Activated CD4-positive, alpha-beta T cell treated with anti-CD3 and anti-CD28 coated beads, Interleukin-2, amount 50 U/mL, for 48 hours (primary cell): ENCODE measurements at places on chromosomes 2 and 18.

- DNase-seq = no peak
Measured at GRCh38 chr2:194346193-194346592, 1310.8 kb upstream of the SLC39A10 start.

DNA sequence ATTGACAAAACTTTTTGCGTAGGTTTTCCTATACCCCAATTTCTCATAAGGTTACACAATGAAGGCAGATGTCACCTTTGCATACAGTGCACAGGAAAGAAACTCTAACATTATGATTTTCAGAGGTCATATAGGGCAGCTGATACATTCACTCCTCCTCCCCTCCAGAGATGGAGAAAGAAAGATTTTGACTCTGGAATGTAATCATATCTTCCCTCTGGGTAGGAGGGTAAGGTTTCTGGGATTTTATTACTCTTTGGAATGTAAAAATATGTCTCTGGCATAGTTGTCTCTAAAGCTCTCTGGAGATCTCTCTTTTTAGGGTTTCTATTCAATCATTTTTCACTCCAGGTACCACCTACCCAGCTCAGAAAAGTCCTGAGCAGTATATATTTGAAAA, 398.3 kb downstream of the GPD2 start:
- DNase-seq = no peak

DNA sequence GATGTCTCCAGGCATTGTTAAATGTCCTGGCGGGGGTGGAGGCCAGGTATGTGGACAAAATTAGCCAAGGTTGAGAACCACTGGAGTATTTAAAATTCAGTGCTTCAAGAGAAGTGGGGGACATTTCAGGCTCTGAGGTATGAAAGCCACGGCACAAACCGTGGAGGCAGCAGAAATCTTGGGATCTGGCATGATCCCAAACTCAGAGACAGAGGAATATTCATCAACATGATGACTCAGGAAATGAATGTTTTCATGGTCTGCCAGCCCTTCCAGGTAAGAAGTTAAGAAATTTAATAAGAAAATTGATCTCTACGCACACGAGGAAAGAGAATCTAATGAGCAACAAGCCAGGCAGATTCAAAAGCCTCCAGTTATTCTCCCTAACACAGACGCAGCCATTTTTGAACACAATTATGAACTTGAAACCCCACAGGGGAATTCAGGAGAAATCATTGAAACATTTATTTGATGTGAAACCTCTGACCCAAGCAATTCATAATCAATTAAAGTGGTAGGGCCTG, 11.3 kb upstream of the GRP start:
- DNase-seq = no peak

DNA sequence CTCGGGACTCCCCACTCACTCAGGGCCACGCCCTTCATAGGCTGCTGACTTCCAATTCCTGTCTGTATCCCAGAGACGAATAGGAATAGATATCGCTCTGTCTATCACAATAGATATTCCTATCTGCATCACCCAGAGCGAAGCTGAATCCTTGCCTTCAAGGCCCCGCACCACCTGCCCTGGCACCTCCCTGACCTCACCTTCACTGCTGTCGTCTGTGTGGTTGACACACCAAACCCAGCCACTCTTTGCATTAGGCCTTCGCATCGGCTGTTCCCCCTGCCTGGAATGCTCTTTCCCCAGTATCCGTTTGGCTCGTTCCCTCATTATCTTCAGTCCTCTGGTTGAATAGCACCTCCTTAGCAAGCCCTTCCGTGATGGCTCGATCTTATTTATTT, 43.5 kb downstream of the ATOH8 start:
- no peak for DNase-seq

DNA sequence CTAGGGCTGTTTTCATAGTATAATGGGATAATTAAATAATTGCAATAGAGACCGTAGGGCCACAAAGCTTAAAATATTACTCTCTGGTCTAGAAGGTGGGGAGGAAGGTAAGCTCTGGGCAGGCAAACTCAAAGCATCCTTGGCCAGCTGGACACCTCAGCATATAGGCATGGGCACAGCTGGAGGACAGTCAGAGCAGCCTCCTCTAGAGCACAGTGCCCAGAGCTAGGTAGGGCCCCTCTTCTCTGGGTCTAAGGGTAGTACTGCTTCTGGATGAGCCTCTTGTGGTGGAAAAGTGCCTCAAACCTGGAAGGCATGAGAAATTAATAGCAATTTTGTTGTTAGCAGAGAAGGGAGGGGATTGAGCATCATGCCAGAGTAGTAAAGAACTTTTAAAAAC, 291.3 kb upstream of the FBXO11 start:
- DNase-seq = no peak

- DNase-seq = no peak
Measured at GRCh38 chr2:36831185-36831584, 134.7 kb downstream of the VIT start.

- DNase-seq = no peak
Measured at GRCh38 chr2:21258082-21258481, 134.3 kb downstream of the TDRD15 start.

GRCh38 chr2:102366406-102367112, 11.0 kb downstream of the IL18R1 start:
- no peak for DNase-seq

DNA sequence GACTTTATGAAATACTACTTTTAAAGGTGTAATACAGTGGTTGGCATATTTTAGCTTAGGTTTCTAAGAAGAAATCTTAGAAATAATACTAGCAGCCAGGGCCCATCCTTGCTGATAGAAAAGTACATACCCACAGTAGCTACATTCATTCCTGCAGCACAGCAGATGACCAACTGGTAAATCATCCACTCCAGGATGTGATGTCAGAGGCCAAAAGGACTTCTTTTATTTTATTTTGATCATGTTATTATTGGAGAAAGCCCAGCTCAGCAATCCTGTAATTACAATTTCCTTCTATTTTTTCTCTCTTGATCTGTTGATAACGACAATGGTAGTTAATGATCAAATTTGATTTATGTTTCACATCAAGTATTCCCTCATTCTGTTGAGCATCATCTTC, 18.0 kb upstream of the TTN start:
- no peak for DNase-seq

GRCh38 chr2:9805435-9806297, 37.6 kb upstream of the TAF1B start:
- DNase-seq = no peak

GRCh38 chr2:195575879-195576401, 81.1 kb upstream of the SLC39A10 start:
- no peak for DNase-seq

GRCh38 chr18:45712061-45712460, 11.9 kb upstream of the SLC14A1 start:
- no peak for DNase-seq

DNA sequence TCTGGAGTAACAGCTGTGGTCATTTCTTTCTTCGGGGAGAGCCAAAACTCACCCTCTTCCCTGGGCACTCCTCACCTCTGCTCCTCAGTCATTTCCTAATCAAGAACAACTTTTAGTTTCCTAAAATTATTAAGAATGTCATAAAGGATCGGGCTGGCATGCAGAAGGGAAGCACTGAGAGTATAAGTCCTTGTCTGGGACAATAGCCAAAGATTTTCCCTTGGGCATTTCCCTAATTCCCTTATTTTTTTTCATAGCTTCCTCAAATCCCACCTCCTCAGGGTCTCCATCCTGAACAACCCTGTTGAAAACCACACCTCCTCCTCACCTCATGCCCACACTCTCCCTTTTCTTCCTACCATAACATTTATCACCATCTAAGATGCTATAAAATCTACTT, 115.0 kb downstream of the MREG start:
- no peak for DNase-seq

- DNase-seq = no peak
Measured at GRCh38 chr2:25098056-25098455, 56.2 kb downstream of the EFR3B start.

- DNase-seq = no peak
Measured at GRCh38 chr2:10286216-10287037, 16.3 kb upstream of the HPCAL1 start.

GRCh38 chr2:26510344-26510973, 32.5 kb upstream of the OTOF start:
- no peak for DNase-seq

- no peak for DNase-seq
Measured at GRCh38 chr2:8974016-8974415, 29.5 kb downstream of the MBOAT2 start.

- DNase-seq = no peak
Measured at GRCh38 chr18:49174478-49174877, 223.7 kb upstream of the SMAD7 start.

- no peak for DNase-seq
Measured at GRCh38 chr2:55781542-55781941, 87.9 kb upstream of the PNPT1 start.

DNA sequence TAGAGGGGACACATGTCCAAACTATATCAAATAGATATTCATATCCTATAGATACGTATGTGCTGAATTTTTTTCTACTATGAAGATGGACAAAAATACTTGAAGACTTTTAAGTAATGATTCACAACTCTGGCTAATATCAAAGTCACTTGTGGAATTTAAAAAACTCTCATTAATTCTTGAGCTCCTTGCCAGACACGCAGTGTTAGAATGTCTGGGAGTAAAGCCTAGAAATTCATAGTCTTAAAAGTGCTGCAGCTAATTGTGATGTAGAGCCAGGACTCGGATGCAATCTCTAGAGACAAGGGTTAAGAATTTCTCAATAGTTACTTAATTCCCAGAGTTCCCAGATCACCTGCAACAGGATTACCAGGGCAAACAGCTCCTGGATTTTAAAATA, 107.4 kb downstream of the ARL6IP6 start:
- DNase-seq = no peak

GRCh38 chr2:151337643-151338042, 19.7 kb upstream of the TNFAIP6 start:
- DNase-seq = no peak

DNA sequence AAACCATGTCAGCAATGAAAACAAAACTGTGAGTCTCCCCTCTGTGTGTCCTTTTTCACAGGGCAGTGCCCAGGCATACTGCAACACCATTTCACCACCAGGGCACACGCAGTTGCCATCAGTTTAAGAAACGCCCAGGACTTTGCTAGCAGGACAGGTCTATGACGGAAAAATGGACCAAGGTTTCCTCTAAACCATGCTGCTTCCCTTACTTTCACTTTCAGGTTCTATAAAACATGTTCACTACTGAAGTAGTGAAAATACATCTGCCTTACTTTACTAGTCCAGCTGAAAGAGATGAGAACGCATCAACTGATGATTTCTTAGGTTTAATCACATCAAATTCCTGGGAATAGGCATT, 110.5 kb downstream of the TCF4 start:
- no peak for DNase-seq

- DNase-seq = no peak
Measured at GRCh38 chr2:11968521-11968920, 222.1 kb downstream of the LPIN1 start.

- DNase-seq = no peak
Measured at GRCh38 chr2:236772220-236772837, 202.7 kb downstream of the ACKR3 start.

GRCh38 chr18:3792711-3793110, 342.7 kb downstream of the TGIF1 start:
- DNase-seq = no peak

- peak; percentile 73 for DNase-seq
Measured at GRCh38 chr2:25161055-25161781, 7.2 kb downstream of the POMC start.

- no peak for DNase-seq
Measured at GRCh38 chr2:158021226-158021625, 80.5 kb upstream of the UPP2 start.

DNA sequence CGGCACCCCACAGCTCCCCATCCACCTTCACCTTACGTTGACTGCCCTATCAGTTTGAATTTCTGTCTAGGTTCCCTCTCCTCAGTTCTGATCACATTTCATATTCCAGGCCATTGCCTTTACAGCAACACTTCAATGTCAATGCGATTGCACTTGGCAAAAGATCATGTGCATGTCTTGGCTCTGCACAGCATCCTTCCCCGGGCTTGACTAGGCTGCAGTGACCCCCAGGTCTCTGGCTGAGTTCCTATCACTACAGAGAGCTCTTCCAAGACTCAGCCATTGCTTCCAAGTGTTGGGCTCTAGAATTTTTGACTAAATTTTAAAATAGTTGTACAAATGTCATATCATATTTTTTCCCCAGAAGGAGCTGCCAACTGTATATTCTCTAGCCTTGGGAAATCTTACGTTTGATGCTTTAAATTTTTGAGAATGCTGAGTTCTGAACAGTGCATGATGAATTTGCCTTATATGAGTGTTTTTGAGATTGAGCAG, 103.8 kb upstream of the NEDD4L start:
- no peak for DNase-seq

DNA sequence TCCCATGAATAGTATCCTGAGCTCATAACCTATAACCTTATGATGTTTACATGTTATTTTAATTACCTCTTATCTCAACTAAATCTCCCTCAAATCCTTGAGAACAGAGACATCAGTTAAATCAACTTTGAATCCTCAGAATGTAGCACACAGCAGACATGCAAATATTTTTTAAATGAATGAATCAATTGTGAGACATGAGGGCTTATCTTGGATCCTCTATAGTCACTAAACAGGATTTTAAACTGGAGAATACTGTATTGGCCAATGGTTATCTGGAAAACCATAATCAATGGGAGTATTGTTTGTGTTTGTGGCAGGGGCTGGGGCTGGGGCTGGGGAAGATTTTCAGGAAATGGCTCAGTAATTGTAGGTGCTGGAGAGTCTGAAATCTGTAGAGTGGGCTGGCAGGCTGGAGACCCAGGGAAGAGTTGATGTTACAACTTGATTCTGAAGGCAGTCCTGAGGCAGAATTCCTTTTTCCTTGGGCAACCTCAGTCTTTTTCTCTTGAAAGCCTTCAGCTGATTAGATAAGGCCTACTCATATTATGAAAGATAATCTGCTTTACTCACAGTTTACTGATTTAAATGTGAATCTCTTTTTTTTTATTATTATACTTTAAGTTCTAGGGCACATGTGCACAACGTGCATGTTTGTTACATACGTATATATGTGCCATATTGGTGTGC, 106.3 kb downstream of the NCOA1 start:
- DNase-seq = no peak

DNA sequence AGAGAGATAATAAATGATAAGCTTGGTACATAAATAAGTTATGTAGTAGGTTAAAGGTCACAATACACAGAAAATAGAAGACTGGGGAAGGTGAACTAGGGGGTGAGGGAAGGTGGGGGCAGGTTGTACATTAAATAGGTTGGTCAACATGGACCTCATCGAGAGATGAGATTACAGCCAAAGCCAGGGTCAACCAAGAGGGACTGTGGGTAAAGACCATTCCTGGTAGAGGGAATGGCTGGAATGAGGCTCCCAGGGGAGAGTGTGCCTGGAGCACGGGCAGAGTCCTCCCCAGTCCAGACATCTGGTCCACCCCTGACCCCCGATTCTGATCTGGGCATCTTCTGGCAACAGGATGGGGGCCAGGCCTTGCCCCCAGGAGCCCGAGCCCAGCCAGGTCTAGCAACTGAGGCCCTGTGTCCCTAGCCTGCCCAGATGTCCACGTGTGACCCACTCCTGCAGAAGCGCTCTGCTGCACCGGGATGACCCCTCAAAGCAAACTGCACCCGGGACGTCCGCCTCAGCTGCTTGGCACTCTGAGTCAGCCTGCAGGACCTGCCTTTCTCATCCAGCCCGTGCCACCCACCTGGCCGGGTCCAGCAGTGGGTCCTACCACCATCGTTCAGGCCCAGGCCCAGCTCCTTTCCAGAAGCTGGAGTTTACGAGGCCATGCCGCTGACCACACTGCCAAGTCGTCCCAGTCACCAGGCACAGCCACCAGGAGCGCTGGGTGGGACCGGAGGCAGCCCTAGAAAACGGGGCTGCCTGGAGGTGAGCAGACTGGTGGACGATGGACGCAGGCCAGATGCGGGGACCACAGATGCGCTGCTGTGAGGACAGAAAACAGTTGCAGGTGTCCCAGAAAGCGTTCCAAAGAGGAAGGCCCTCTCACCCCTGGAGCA, 56.2 kb upstream of the ID2 start:
- no peak for DNase-seq

- no peak for DNase-seq
Measured at GRCh38 chr2:96347395-96347794, 11.8 kb downstream of the NCAPH start.
